Choroid plexus epithelial cell (primary cell): ENCODE measurements at places on chromosomes 5 and 9.

DNA sequence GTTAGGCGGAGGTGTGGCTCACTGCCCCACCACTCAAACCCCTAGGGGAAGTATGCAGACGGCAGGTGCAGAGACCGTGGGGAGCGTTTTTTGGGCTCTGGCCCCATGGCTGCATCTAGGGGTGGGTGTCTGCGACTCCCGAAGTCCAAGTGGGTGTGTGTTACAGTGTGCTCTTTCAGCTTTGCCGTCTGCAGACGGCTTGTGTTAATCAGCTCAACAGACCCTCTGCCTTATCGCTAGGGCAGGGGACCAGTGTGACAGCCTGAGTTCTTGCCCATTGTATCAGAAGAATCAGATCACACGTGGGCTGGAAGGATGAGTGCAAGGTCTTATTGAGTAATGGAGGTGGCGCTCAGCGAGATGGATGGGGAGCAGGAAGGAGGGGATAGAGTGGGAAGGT is 162.8 kb downstream of the ENC1 start:
- DNase-seq: no peak

DNA sequence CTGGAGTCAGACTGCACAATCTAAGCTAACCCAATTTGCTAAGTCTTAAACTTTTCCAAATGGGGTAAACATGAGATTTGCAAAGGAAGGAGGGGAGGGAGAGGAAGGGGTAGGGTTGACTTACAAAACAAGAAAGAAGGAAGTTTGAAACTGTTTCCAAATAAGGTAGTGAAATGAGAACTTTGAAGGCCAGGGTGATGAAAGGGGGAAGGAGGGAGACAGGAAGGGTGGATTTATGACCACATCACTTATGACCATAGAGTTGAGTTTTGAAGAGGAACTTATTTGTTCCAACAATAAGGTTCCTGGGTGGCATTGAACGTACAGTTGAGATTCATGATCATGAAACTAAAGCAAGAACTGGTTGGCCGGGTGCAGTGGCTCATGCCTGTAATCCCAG is 72.5 kb upstream of the DAPK1 start:
- DNase-seq: no peak

DNA sequence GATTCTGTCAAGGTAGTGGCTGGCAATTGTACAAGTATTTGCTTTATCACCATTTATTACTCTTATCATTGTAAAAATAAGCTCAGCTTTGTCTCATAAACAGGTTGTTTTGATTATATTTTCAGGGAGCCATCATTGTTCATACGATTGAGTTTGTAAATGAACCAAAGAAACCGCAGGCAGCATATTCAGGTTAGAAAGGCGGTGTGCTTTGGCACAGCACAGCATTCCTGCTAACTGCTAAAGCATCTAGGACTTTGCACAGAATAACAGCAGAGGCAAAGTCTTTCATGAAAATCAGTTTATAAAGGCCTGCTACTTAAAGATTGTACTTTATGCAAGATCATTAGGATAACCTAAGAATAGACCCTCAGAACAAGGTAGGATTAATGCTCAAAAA is 281.5 kb upstream of the SLC24A2 start:
- DNase-seq: peak; percentile 59

DNA sequence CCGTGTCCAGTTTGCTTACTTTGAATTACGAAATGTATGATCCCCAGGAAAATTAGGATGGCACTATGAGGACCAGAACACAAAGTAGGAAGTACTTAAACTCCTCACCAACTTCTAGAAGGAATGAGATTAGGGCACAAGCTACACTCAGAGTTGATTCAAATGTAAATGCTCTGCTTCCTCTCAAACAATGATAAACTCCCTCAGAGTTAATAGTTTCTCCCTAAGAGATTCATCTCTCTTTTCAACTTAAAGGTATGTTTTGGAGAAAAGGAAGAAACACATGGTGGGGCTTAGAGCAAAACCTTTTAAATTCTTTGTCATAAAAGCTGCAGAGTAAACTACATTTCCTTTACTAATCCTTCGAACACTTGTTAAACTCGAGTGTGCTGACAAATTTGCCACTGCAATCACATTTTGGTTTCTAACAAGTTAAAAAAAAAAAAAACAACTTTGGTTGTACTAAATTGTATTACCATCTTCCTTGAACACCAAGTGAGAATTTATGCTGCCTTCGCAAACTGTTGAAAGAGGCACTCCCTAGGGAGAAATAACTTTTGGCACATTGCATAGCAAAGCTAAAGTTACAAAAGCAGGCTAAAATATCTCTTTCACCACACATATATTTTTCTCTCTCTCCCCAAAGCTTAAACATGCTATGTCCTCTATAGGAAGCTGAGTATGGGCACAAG is 66.6 kb downstream of the DENND1A start:
- DNase-seq: peak; percentile 70

- no peak for DNase-seq
These were observed 271.4 kb downstream of the TLE1 start for GRCh38 chr9:81417941-81418340.

- no peak for DNase-seq
These were observed 588.8 kb upstream of the KLF4 start for GRCh38 chr9:108078375-108078774.

DNA sequence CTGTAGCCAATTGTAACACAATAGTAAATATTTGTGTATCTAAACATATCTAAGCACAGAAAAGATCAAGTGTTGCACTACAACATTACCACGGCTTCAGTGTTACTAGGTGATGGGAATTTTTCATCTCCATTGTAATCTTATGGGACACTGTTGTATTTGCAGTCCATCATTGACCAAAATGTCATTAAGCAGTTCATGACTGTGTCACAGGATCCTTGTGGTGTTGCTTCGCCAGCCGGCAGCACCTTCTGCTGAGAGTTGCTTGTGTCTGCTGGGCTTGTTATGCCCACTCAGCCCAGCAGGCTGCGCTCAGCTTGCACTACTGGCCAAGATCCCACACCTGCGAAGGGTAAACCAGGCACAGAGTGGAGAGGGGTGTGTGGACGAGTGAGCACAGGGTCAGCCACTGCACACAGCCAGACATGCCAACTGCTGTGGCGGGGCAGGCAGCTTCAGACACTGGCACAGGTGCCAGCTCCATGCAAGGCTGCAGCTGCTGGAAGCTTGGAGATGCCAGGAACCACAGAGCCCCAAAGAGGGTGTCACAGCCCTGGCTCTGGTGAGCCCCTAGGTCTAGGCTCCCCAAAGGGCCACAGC is 273.7 kb downstream of the CETN3 start:
- DNase-seq: no peak

GRCh38 chr5:134118212-134118835 is 3.8 kb downstream of the TCF7 start:
- DNase-seq: no peak

DNA sequence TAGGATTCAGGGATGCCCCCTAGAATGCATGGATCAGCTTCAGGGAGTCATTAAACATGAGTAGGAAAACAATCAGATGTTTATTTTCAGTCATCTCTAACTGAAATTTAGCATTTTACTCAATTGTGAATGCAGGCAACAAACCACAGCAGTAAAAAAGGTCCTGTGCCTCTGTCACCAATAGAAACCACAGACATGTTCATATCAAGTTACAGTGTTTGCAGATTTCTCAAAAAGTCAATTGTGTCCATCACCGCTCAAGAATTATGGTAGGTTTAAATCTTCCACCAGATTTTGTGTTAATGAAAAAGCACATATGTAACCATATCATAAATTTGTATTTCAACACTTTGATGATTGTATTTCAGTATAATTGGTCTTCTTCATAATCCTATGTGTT is 68.4 kb upstream of the SLC1A1 start:
- DNase-seq: no peak

- DNase-seq: peak; percentile 64
These were observed 91.5 kb upstream of the NFIL3 start for GRCh38 chr9:91515074-91515687.

- DNase-seq: no peak
These were observed 397.8 kb upstream of the TLE4 start for GRCh38 chr9:79173932-79174331.

- no peak for DNase-seq
These were observed 337.1 kb downstream of the KIAA0825 start for GRCh38 chr5:94281236-94281801.

DNA sequence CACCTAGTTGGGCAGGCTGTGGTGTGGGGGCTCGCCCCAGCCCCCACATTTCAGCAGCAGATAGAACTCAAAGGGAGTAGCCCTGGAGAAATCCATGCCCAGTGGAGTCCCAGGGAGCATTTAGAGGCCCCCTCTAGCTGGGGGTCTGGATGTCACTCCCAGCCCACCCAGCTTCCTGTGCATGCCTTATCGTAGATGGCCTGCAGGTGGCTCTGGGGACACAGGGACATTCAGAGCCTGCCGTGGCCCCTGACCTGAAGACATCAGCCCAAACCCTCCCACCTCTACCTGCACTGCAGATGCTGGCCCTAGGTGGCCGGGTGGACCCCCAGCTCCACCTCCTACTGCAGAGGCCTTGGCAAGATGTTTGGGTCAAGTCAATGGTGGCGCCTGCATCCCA is 49.0 kb upstream of the LMX1B start:
- DNase-seq: no peak

DNA sequence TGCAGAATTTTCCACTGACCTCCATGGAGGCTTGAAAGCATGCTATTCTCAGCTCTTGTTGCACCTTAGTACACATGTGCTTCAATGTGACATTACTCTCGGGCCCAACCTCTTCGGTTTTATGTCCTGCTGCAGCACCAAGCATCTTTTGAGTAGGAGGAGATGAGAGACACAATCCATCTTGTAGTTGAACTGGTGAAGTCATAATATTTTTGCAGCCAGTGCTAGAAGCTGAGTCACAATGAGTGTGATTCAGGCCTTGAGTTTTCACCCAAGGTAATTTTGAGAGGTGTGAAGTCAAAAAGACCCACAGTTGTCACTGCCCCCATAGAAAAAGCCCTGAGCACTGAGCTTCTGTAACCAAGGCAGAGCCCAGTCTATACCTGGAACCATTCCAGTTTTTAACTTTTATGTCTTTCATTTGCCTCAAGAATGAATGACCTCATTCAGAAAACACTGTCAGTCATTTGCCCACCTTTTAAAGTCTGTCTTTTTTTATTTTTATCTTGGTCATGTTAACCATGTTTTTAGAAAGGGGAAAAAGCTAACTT is 117.7 kb downstream of the ZNF462 start:
- peak; percentile 39 for DNase-seq

- no peak for DNase-seq
These were observed 254.2 kb downstream of the ARHGAP26 start for GRCh38 chr5:143024228-143024920.

DNA sequence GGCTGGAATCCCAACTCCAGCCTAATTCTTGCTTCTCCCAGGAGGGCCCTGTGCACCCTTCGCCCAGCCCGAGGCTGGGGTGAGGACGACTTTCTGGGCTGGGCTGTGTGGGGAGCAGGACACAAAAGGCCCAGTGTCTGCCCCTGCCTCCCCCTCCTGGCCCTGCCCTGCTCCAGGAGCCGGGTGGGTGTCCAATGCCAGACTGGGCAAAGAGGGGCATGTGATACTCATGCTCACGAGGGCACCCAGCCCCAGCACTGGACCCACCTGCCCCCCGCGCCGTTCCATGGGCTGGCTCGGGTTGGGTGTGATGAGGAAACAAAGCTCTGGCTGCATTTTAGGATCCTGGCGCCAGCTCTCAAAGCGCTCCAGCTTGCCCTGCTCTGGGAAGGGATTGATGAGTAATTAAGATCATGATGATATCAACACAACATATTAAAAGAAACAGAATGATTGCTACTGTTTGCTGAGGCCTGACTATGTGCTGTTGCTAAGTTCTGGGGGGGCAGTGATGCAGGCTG is 30.7 kb downstream of the LHX2 start:
- DNase-seq: no peak

GRCh38 chr5:42655982-42656650 is 100.5 kb upstream of the CCDC152 start:
- DNase-seq: peak; percentile 53

- DNase-seq: no peak
These were observed 40.8 kb downstream of the ZFR start for GRCh38 chr5:32403760-32404159.

- no peak for DNase-seq
These were observed 2.0 kb downstream of the KLHL3 start for GRCh38 chr5:137733922-137734321.

DNA sequence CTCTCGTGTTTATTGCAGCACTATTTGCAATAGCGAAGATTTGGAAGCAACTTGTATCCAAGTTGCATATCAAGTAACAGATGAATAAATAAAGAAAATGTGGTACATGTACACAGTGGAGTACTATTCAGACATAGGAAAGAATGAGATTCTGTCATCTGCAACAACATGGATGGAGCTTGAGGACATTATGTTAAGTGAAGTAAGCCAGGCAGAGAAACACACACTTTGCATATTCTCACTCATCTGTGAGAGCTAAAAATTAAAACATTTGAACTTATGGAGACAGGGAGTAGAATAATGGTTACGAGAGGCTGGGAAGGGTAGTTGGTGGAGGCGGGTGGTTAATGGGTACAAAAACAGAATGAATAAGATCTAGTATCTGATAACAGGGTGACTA is 56.3 kb downstream of the COX7C start:
- no peak for DNase-seq

- DNase-seq: peak; percentile 75
These were observed 2.2 kb upstream of the GNPDA1 start for GRCh38 chr5:142014911-142015584.

- no peak for DNase-seq
These were observed 13.5 kb downstream of the SETX start for GRCh38 chr9:132341177-132341840.

DNA sequence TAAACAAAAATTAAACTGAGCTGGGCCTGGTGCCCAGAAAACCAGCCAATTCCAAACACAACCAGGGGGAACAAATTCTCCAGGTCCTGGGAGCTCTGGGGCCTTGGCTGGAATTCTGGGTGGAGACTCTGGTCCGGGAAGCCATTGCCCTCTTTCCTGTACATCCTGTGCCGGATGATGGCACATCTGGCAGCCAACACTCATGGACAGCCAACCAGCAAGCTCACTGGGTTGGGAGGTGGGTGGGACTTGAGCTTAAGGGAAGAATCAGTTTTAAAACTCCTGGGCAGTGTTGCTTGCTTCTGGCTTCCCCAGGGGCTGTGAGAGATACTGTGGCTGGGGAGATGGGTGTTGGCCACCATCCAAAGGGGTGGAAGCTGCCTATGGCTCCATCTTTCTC is 56.1 kb downstream of the PCDH1 start:
- peak; percentile 42 for DNase-seq

GRCh38 chr9:69660304-69660703 is 11.9 kb downstream of the APBA1 start:
- DNase-seq: no peak

GRCh38 chr5:110150199-110150598 is 460.5 kb downstream of the MAN2A1 start:
- peak; percentile 78 for DNase-seq
